ENCODE measurements at places on chromosomes 4 and X.

DNA sequence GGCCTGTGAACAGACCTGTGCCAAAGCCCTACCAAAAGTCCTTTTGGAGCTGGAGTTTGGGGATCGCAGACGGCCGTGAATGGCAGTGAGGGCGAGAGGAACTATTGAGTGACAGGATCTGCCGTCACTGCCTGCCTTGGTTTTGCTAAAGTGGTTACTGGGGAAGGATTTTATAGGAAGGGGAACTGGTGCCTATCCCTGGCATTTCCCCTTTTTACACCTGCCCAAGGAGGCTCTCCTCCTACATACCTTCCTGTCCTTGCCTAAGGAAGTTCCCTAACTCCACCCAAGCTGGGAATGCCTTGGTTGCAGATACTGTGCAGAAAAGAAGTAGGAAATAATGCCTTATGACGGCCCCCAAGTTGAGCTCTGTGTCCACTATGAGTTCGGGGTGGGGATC, 14.5 kb downstream of the LONRF3 start:
- DNase-seq: no peak

GRCh38 chrX:12984603-12985319, 9.9 kb downstream of the TMSB4X start:
- DNase-seq: no peak

DNA sequence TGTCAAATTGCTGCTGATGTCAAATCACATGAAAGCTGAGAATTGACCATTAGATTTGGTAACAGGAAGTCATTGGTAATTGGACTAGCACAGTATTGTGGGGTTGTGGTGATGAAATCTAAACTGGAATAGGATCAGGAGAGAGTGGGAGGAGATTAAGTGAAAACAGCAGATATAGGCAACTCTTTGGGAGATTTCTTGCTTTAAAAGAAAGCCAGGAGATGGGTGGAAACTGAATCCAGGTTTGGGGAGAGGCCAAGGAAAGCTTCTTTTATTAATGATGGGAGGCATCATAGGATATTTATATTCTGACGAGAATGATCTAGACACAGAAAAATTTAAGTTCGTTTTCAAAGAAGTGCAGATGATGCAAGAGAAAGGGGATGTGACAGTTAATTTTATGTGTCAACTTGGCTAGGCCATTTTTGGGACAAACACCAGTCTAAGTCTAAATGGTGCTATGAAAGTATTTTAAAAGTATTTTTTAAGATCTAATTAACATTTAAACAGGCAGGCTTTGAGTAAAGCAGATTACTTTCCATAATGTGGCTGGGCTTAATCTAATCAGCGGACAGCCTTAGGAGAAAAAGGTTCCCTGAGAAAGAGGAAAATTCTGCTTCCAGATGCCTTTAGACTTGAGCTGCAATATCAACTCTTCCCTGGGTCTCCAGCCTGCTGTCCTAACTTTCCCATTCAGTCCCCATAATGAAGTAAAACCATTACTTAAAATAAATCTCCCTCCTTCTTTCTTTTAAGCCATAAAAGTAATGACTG, 24.7 kb downstream of the SEC24D start:
- no peak for DNase-seq

- DNase-seq: no peak
Measured at GRCh38 chr4:145945431-145946155, 7.0 kb upstream of the ZNF827 start.

DNA sequence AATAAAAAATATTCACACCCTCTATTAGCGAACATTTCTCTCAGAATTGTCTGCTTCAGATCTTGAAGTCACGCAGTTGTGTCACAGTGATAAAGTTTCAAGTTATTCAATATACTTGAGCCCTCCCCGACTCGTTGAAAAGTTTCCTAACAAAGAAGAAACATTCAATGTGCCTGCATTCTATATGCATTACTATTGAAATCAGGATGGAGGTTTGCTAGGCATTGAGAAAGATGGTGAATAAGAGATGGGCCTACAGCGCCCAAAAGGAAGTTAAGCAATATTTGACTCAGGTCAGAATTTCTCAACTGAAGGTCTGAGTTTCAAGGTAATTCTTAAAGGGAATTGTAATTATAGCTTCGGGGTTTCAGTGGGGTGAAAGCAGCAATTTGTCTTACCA, 6.1 kb downstream of the TCEANC start:
- DNase-seq: no peak

DNA sequence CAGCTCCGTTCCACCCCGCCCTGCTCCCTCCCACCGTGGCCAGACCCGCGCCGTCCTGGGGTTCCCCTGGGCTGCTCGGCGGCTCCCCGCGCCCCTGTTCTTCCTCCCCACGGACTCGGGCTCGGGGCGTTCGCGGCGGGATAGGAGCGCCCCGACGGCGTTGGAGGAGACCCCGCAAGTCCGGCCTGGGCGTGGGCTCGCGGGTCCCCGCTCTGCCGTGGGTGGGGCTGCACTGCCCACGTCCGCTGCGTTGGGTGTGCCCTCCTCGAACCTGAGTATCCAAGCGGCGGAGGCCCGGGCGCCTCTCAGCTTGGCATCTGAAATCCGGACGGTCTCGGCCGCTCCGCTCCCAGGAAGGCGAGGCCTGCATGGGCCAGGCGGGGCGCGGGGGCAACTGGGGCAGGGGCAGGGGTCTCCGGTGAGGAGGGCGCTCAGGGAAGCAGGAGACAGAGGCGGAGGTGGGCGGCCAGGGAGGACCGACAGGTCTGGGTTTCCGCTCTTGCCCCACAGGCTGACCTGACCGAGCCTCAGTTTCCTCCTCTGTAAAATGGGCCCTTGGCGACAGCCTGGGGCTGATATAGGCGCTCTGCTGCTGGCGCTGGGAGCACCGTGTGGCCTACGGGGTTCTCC, 12.0 kb upstream of the NAT8L start:
- DNase-seq: no peak

DNA sequence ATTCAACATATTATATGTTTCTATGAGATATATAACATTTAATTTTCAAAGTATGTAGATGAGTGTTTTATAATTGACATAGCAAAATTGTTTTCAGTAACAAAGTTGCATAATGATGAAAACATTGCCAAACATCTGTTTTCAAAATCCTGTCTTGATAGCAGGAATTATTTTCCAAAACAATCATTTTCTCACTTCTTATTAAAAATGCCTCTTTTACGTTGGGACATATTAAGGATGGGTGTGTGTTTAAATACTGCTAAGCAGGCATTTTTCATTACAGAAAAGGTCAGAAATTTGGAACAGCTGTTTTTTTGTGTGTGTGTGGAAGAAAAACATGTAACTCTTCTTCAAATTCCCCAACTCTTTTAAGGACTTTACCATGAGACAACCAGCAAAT, 452.0 kb downstream of the SPRY1 start:
- DNase-seq: no peak

GRCh38 chr4:129136433-129136832, 40.5 kb downstream of the C4orf33 start:
- DNase-seq: no peak

- DNase-seq: no peak
Measured at GRCh38 chrX:30748342-30748960, 95.2 kb downstream of the GK start.

- DNase-seq: no peak
Measured at GRCh38 chrX:154719132-154719675, 31.7 kb downstream of the GAB3 start.

GRCh38 chrX:109390556-109390955, 91.3 kb downstream of the GUCY2F start:
- no peak for DNase-seq

GRCh38 chrX:23341452-23341851, 6.8 kb downstream of the PTCHD1 start:
- DNase-seq: no peak

GRCh38 chr4:32140636-32141035, 1420.5 kb downstream of the PCDH7 start:
- DNase-seq: no peak

GRCh38 chrX:7950865-7951264, 23.7 kb upstream of the PNPLA4 start:
- DNase-seq: no peak

DNA sequence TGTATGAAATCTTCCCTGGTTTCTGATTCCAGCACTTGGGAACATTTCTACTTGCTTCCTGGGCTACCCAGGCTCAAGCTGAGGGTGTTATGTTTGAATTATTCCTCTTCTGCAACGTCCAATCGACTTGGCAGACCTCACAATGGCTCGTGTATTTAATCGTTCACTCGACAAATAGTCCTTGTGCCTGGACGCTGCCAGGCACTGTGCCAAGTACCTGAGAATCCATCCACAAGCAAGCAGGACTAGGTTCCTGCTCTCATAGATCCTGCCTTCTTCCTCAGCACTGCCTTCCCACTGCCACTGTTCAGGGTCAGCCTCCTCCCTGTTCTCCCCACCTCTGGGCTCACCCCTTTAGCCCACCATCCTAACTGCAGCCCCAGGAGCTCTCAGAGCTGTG, 113.3 kb downstream of the EFNB1 start:
- no peak for DNase-seq

DNA sequence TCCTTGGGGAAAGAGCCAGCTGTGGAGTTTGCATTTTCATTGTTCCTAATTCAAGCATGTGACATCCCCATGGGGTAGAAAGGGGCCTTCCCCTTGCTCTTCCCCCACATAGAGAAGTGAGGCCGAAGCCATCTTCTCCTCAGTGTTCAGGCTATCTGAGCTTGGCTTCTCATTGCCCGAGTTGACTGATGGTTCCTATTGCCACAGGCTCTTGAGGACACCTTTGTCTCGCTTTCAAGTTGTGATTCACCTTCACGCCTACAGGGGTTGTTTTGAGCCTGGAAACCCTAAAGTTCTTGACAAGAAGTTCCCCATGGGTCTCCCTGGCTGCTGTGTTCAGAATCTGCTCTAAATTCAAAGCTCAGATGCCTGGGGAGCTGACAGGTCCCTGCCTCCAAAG, 25.0 kb downstream of the CCNQ start:
- DNase-seq: no peak

DNA sequence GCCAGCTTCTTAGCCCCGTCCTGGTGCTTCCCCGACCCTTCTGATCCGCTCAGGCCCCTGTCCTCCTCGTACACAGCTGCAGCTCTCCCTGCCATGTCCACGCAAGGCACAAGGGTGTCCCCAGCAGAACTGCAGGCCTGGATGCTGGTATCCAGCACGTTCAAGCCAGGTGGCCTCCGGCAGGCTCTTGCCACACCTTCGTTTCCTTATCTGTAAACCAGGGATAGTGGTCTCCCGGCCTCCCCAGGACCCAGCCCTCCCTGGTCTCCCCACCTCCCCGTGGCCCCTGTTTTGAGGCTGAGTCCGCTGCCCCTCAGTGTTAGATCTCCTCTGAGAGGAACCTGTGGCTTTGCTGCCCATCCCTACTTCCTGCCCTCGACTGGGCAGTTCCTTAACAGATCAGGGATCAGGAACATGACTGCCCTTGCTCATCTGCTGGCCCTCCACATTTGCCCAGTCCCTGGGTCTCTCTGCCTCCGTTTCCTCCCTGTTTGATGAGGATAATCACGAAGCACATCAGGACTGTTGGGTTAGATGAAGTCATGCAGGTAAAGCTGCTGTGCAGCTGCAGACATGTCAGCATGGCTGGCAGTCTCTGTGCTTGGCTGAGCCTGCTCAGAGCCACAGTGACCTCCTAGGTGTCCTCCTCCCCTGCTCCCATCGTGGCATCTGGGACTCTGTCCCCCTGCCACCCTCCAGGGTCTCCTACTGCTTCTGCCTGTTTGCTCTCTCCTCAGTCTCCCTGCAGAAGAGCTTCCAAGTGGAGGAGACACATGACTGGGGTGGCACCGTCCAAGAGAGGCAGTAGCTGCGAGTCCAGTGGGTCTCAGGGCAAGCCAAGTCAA, 32.9 kb downstream of the PIGG start:
- no peak for DNase-seq

GRCh38 chr4:40270609-40271008, 64.5 kb upstream of the CHRNA9 start:
- DNase-seq: no peak

GRCh38 chr4:7213807-7214206, 21.5 kb downstream of the SORCS2 start:
- no peak for DNase-seq

DNA sequence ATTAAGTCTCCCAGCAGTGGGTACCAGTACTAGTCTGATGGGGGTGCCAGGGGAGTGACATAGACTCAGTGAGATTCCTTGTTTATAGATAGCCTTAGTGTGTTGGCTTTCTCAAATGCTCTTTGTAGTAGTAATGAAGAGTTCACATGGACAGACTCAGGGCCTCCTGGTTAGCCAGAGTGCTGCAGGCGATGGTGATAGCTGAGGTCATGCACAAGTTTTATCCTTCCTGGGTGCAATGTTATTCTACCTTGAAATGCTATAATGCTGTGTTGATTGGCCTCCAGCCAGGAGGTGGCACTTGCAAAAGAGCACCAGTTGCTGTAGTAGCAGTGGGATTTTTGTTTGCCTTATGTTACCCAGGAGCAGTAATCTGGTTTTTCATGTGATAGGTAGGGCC, 35.5 kb upstream of the ADH4 start:
- no peak for DNase-seq

GRCh38 chr4:62051332-62051731, 851.2 kb downstream of the ADGRL3 start:
- DNase-seq: no peak

GRCh38 chr4:146029939-146030710, 91.5 kb upstream of the ZNF827 start:
- DNase-seq: no peak

GRCh38 chrX:107135049-107135964, 16.7 kb upstream of the RBM41 start:
- no peak for DNase-seq

- no peak for DNase-seq
Measured at GRCh38 chr4:152243206-152243605, 292.7 kb downstream of the FBXW7 start.

DNA sequence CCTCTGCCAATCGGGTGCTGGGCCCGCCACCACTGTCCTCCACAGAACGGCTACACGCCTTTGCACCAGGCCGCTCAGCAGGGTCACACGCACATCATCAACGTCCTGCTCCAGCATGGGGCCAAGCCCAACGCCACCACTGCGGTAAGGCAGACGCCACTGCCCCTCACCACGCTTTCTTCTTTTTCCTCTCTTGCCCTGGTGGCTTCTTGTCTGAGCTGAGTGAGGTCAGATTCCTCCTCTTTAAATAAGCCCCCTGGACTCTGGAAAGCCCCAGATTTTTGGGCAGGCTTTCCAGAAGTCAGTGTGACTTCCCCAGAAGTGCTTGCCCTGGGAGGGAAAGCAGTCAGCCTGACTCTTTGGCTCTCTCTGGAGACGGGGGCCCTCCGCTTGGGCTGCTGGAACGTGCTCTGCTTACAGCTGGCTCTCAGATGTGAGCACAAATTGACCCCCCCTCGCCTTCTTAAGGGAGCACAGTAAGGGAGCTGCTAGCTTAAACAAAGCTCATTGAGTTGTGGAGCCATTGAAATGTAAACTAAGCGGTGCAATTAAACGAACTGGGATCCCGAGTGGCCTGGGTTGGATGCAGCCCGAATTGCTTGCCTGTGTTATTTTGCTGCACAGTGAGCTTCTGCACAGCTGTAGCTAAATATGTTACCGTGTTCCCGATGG, 243.1 kb downstream of the ANK2 start:
- peak; percentile 25 for DNase-seq

DNA sequence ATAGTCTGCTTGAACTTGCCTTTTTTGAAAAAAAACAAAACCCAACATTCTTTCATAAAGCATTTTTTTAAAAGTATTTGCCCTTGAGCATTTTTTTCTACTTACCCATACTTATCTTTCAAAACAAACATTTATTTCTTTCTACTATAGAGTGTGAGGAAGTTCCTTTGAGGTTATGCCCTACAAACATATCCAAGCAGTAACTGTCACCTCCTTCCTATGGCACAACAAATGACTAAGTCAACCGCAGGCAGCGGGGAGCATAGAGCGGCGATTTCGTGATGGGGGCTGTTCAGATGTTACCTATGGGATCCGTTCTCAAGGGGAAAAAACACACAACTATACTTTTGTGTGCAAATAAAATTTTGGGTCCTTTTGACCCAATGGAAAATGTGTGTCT, 19.4 kb downstream of the SPRY1 start:
- no peak for DNase-seq

All from neural crest cell (in vitro differentiated cells).